ENCODE measurements at places on chromosomes 13 and 19. TPM values are rescaled to one million over a fixed set of nuclear protein-coding genes. Genes with fewer than 3 reads are reported as not detected.

GRCh38 chr13:40640202-40640601, 26.2 kb downstream of the FOXO1 start:
- DNase-seq, result no peak

- DNase-seq, result no peak
Observed at GRCh38 chr13:80871481-80871880, 530.6 kb upstream of the SPRY2 start.

DNA sequence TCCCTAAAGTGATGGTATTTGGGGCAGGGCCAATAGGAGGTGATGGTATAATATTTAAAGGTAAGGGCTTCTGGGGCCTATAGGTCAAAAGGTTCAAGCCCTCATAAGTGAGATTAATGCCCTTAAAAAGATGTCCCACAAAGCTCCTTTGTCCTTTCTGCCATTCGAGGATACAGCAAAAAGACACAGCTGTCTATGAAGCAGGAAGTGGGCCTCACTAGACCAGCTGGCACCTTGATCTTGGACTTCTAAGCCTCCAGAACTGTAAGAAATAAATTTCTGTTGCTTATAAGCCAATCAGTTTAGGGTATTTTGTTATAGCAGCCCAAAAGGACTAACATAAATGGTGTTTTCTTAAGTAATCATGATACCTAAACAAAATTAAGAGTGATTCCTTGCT, 27.2 kb upstream of the POU4F1 start:
- DNase-seq, result no peak

- DNase-seq, result no peak
Observed at GRCh38 chr13:24038841-24039330, 121.6 kb upstream of the SPATA13 start.

- DNase-seq, result no peak
Observed at GRCh38 chr19:2113439-2114211, 16.9 kb downstream of the IZUMO4 start.

GRCh38 chr19:16038196-16038695, 38.0 kb upstream of the TPM4 start:
- no peak for DNase-seq

DNA sequence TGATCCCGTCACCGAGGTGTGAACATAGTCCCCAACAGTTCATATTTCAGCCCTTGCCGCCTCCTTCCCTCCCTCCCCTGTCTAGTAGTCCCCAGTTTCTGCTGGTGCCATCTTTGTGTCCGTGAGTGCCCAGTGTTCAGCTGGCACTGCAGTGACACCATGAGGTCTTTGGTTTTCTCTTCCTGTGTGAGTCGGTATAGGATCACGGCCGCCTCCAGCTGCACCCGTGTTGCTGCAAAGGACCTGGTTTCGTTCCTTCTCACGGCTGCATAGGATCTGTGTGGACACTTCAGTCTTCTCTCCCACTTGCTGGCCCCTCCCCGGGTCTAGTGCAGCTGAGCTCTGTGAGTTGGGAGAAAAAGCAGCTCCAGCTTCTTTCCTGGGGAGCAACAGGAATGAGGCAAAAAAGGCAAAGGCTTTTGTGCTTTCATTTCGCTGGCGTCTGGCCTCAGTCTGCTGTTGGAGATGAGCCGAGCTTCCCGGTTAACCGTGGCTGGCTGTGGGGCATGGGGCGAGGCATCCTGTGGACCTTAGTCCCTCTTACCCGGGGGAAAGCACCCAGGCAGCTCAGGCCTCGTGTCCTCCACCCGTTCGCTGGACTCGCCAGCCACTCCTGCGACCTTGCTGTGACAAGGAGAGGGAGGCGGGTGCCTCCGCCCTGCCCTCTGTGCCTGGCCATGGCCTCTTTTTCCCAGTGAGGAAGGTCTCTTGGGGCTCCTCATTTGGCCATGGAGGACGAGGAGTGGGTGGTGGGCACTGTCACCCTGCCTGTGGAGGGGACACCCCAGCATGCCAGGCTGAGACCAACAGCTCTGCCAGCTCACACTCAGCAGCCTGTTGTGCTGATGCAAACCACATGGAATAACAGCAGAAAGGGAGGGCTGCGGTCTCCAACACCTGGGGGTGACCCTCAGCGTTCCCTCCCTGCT, 196.5 kb downstream of the TEX29 start:
- DNase-seq, result no peak

- DNase-seq, result no peak
Observed at GRCh38 chr13:49210669-49211068, 9.5 kb upstream of the MLNR start.

DNA sequence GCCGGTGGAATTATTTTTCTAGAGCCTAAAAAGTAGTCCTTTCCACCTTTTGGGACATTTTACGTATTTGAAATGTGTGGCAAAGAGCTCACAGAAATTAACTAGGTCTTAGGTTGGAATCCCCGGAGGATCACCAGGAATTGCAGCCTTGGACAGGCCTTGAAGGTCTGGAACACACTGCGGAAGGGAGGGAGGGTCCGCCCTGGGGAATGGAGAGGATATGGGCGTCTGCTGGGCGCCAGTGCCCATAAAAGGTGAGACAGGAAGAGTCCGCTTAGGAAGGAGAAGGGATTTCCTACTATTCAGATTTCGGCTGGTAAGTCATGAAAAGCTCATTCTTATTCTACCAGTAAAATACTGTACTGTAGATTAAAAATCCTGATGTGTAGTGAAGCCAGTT, 111.9 kb downstream of the COL4A2 start:
- no peak for DNase-seq

DNA sequence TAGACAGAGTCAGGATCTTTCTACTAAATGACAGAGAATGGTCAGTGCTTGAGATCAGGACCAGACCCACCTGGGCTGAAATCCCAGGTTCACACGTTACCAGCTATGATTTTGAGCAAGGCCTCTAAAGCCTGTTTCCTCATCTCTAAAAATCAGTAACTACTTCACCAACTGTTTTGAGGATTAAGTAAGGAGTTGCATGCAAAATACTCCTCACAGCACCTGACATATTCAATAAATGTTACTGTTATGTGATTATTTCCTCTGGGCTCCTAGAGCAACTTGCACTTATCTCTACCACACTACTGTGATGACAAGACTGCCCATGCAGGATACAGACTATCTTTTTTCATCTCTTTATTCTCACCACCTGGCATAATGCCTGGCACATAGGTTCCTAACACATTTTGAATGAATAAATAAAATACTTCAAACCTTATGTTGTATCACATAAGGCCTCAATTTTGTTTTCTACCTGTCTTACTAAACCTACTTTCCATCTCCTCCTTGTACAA, 1.8 kb downstream of the KATNAL1 start:
- no peak for DNase-seq

- DNase-seq, result no peak
Observed at GRCh38 chr19:57314146-57314545, 6.1 kb upstream of the ZNF543 start.

- peak; percentile 90 for DNase-seq
Observed at GRCh38 chr19:4229179-4229931, at the start of gene EBI3. TSS of gene EBI3 (plus strand) at chr19:4229523. CDS start at chr19:4229551, 28 bp downstream.

DNA sequence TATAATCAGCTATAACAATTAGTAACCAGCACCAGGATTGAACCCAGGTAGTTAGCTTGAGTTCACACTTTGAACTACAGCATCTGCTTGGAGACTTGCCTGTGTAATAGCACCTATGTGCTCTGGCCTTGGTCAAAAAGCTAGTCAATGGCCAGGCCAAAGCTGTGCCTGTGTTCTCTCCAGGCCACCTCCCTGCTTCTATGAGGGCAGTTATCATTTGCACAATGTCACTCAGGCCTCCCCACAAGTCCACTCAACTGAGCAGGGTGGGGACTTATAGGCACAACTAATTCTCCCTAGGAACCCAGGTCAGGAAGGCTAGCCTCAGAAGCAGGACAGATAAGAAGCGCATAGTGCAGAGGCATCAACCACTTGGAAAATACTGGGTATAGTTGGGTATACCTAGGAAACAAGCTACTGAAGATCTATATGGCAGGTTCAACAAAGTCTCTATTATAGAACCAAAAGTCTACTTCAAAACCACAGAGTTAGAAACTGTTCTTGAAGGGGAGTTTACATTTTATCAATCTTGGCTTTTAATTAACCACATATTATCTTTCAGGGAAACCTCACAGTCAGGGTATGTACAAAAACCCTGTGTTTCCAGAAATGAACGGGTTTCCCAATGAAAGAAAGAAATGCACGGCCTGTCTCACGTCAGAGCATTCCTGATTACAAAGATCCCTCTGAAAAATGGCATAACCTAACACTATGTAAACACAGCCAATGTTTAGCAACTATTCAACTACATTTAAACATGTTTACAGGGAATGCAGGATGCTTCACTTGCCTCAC, 140.9 kb downstream of the ABCC4 start:
- no peak for DNase-seq

OR7D2 gene
- total RNA-seq, result 0.30 TPM

TYROBP gene
- total RNA-seq, result not detected

ZNF69 gene
- total RNA-seq, result 0.79 TPM

TPTE2 gene
- total RNA-seq, result not detected

ANGPTL8 gene
- total RNA-seq, result not detected
